Dorsolateral prefrontal cortex (tissue), 122 donors: ENCODE measurements at places on chromosomes 6 and 20. TPM values are rescaled to one million over a fixed set of nuclear protein-coding genes. Genes with fewer than 3 reads are reported as not detected.

- no peak for DNase-seq
Observed at GRCh38 chr6:126440923-126441322, 101.0 kb downstream of the CENPW start.

DNA sequence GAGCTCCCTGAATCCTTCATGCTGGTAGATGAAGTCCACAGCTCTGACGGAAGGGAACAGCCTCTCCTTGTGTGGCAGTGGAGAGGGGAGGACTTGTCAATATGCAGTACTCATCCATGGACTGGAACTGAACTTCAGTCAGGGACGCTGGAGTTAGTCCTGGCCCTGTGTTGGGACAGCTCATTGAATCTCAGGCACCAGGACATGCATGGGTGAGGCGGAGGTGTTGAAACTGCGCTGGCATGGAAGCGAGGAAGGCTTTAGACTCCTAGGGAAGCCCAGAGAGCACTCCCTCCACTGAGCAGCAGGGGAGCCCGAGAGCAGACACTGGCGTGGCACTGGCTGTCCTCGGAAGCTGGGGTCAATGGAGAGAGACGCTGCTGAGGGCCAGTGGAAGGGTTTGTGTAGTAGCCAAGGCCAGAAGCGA is 161.3 kb upstream of the GGTLC1 start:
- DNase-seq, result no peak

GRCh38 chr6:166203003-166203640 is 35.5 kb upstream of the TBXT start:
- no peak for DNase-seq

DUSP22 gene
- 54.6 TPM for total RNA-seq

PGC gene
- not detected for total RNA-seq
